SHP77 (cell line): ENCODE measurements at places on chromosomes 1 and 21.

- no peak for DNase-seq
Measured at GRCh38 chr1:37325509-37326437, 148.6 kb upstream of the ZC3H12A start.

DNA sequence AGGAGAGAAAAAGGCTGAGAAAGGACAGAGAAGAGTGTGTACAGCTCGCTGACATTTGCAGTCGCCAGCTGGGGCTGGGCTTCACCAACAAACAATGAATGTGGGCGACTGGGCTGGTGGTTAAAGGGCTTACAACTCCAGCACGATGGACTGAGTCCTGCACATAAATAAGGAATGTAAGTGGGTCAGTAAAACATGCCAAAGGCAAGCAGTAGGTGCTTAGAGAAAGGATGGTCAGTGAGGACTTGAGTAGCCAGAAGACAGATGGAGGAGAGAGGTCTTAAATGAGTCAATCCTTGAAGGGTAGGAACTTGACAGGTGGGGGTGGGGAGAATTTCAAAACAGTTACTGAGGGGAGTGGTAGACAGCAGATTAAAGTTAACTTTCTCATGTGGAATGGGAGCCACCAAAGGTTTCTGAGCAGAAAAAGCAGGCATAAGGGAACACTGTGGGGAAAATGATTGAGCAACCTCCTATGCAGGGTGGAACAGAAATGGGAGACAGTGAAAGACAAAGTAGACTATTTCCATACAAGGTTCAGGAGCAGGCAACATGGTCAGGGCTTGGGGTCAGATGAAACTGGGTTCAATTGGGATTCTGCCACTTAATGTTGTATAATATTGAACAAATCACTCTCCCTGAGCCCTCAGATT, 37.4 kb downstream of the GADD45A start:
- DNase-seq, result no peak

GRCh38 chr1:15245593-15246360, 1.2 kb upstream of the FHAD1 start:
- DNase-seq, result no peak

- no peak for DNase-seq
Measured at GRCh38 chr1:2437617-2438016, 25.3 kb upstream of the PEX10 start.

DNA sequence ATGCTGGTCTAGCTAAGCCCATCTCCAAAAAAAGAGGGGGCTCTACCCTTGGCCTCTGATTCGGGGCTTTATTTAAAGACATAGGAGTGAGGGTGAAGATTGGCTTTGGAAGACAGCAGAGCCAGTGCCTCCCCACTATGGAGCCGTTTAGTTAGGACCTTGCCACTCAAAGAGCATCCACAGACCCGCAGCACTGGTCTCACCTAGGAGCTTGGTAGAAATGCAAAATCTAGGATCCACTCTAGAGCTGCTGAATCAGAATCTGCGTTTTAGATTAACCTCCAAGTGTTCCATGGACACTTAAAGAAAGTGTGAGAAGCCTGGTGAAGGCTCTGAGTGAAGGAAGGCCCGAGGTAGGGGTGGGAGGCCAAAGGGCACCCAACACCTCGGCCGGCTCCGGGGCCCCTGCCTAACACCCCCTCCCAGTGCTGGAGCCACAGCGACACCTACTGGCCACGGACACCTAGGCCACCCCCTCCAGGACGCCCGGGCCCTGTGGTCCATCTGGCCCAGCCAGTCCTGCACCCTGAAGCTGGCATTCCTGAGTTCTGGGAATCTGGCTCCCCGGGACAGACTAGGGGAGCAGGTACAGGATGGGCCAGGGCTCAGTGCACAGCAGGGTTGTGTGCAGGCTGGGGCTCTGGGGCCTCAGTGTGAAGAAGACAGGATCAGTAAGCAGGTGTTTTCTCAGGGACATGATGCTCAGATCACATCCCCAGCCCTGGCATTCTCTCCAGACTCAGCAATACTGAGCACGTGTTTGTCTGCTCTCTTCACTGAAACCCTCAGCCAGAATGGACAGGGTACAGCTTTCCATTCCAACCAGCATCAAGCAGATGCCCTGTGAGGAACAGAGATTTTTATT, 79.2 kb downstream of the TMEM53 start:
- DNase-seq, result peak; percentile 57

DNA sequence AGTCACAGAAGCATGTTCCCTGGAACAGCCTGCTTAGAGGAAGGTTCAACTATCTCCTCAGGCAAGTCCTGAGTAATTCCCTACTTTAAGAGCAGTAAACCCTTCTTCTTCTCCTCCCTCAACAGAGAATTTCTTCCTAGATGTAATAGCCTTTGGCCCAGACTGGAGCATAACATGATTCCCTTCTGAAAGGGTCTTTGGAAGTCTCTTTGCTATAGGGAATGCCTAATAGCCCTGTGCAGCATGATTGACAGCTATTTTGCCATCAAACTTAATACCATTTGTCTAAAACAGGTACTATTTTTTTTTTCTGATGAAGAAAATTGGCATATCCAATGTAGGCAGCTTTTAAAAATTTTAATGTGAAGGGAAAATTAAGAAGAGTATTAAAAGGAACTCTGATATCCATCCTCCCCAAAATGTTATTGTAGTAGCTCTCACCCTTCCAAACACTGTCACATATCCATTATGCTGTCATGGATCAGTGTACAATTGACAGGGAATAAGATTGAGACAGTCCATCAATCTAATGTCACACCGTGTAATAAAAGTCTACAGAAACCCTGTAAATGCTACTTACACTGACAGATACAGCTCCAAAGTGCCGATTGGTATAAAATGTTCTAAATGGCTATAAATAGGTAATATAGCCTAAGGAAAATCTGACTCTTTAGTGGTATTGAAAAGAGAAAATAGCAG, 884.6 kb downstream of the TTLL7 start:
- no peak for DNase-seq

DNA sequence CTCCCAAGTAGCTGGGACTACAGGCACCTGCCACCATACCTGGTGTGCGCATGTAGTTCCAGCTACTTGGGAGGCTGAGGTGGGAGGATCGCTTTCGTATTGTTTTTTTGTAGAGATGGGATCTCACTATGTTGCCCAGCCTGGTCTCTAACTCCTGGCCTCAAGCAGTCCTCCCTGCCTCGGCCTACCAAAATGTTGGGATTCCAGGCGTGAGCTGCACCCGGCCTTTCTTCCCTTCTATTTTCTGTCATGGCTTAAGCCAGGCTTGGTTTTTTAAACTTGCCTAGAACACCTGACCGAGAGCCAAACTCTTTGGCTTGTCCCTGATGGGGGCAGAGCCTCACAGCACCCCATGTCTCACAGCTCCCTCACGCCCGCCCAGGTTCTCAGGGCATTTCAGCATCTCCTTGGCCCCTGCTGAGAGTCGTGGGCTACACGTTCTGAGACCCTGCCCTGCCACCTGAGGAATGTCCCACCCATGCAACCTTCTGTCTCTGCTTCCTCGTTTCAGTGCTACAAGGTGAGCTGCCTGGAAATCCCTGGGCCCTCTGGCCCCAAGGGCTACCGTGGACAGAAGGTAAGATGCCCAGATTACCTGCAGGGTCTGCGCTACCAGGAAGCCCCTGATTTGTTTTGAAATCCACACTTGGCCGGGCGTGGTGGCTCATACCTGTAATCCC, 15.7 kb downstream of the COL6A2 start:
- no peak for DNase-seq

DNA sequence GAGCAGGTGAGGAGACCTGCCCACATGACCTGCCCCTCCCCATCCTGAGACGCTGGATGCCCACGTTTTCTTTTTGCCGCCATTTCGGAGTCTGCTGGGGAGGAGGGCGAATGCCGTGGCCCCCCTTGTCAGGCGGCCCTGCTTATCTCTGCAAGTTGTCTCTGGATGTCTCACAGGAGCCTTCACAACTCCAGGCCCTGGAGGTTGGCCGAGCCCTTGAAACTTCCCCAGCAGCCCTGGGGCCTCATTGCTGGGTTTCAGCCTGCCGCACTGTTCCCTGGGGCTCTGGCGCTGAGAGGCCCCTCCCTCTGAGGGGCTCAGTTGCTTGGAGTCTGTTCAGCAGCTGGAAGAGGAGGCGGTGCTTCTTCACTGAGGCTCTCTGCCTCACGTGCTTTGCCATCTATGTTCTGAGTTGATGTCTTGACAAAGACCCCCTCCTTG, 29.8 kb upstream of the ZBTB21 start:
- DNase-seq, result no peak

DNA sequence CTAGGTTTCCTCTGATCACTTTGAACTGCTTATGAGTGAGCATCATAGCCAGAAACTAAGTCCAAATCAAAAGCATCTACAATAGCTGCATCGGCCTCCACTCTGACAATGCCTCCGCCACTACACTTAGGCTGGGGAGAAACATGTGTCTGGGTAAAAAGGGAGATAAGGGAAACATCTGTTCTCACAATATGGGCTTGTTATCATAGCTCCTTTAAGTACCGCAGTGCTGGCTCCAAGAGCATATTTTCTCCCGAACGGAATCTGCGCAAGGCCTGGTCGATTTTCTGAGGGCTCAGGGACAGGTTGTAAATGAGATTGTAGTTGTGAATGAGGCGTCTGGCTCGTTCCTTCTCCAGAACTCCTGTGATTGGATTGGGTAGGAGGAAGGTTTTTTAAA, 63.9 kb upstream of the CYP2J2 start:
- DNase-seq, result no peak

- DNase-seq, result no peak
Measured at GRCh38 chr1:230330157-230330556, 96.0 kb downstream of the PGBD5 start.

GRCh38 chr1:43426221-43426620, 27.5 kb downstream of the HYI start:
- no peak for DNase-seq

- no peak for DNase-seq
Measured at GRCh38 chr1:23793018-23793781, 2.3 kb downstream of the LYPLA2 start.

DNA sequence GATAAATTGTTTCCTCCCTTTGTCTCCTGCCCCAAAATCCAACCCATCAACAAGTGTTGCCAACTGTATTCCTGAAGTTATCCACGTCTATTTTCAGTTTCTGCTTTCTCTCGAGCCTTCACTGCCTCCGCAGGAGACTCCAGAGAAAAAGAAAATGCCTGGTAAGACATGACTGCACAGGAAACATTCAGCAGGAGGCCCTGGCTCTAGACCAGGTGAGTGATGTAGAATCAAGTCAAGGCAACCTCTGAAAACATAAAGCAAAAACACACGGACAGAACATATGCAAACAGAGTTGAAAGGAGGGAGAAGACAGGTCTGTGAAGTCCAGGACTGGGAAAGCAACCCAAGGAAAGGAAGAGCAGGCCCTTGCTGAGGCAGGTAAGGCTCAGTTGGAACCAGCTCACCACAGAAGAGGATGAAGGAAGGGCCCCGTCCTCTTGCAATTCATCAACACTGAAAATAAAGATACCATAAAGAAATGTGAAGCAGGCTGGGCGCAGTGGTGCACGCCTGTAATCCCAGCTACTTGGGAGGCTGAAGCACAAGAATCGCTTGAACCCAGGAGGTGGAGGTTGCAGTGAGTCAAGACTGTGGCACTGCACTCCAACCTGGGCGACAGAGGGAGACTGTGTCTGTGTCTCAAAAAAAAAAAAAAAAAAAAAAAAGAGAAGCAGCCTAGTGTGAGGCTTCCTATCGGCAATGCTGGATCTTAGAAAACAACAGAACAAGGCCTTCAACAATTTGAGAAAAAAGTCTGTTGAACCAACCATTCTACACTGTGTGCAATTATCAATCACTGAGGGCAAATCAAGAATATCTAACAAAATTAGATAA, 8.8 kb downstream of the NOL9 start:
- no peak for DNase-seq

GRCh38 chr1:32939655-32940371, 24.8 kb downstream of the RNF19B start:
- DNase-seq, result no peak

DNA sequence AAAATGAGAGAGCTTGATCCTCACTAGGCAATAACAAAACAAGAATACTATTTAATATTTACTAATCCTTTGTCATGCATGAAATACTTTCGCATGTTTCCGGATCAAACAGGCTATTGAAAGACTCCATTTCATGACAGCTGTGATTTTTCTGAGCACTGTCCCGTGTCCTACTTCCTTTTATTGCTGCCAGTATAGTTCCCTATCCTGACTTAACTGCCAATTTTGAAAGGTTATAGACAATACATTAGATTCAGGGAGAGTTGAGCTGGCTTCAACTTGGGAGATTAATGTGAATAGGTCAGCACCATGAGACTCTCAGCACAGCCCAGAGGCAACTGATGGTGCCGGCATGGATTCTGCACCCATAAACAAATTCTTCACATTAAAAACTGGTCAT, 225.8 kb downstream of the VAV3 start:
- DNase-seq, result no peak

- peak; percentile 79 for DNase-seq
Measured at GRCh38 chr1:203327684-203328457, 22.6 kb downstream of the BTG2 start.

DNA sequence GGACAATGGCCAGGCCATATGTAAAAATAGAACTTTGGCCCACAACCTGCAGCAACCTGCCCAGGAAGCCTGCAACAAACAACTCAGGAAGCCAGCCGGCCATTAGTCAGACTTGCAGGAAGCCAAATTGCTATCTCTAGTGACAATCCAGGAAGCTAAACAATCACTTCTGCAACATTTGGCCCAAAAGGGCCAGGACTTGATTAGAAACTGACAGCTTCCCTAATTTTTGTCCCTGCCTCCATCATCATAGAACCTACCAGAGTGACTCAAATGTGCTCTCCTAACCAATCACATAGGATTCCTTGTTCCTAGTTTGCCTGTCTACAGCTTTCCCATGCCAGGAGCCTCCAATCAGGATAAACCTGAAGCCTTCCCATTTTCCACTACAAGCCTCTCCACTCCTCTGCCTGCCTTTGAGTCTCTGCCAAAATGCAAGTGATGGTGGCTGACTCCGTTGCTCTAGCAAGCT, 639.3 kb downstream of the PTPRU start:
- peak; percentile 21 for DNase-seq

DNA sequence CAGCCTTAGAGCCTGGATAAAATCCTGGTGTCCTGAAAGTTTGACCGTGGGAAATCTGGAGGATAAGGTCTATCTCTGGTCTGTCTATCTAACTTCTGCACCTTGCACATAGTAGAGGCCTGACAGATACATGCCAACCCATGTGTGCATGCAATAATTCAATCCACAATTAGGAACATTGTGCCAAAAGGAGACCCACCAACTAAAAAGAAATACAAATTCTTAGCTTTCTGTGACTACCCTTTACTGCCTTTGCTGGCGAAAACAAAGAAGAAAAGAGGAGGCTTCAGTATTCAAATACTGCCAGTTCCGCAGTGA, 381 bp upstream of the KLHL20 start:
- DNase-seq, result no peak

- no peak for DNase-seq
Measured at GRCh38 chr1:115123116-115123515, 33.8 kb upstream of the TSPAN2 start.

- no peak for DNase-seq
Measured at GRCh38 chr1:203691447-203691846, 64.8 kb downstream of the ATP2B4 start.

- no peak for DNase-seq
Measured at GRCh38 chr1:165877940-165878556, 50.6 kb downstream of the UCK2 start.

GRCh38 chr1:178271471-178271870, 177.6 kb downstream of the RASAL2 start:
- no peak for DNase-seq
